Esophagus mucosa (tissue), 1 donor: ENCODE measurements at places on chromosomes 16 and 17. TPM values are rescaled to one million over a fixed set of nuclear protein-coding genes. Genes with fewer than 3 reads are reported as not detected.

DNA sequence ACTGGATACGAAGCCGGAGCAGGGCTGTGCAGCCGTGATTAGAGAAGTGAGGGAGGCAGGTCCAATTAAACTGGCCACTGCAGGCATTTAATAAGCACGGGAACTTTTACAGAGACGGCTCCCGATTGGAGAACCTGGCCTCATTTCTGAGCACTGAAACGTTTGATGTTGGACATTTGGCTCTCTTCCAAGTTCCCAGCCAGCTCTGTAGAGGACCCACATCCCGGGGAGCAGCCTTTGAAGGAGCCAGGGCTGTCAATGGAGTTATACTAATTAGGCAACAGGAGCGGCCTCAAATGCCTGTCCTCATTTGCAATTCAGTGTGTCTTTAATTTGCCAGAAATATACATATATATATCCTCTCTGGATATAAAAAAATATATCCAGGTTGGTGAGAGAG, 499.4 kb upstream of the C16orf82 start:
- no peak for ATAC-seq

GRCh38 chr17:17723354-17724261, 42.4 kb downstream of the RAI1 start:
- peak; percentile 16 for ATAC-seq

DNA sequence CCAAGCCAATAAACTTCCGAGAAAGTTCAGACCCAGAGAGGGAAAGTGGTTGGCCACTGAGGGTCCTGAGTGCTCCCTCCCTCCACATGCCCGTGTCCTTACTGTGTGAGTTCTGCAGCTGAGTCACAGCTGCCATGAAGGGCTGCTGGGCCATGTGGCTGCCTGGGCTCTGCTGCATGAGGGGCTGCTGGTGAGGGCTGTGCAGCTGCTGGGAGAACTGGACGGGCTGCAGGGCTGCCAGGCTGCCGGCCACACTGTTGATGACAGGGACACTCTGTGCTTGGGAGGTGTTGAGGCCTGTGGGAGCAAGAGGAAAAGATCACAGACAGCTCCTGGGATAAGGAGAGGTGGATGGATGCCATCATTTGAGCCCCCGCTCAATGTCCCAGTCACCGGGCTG, 44.0 kb downstream of the HNF1B start:
- no peak for ATAC-seq

DNA sequence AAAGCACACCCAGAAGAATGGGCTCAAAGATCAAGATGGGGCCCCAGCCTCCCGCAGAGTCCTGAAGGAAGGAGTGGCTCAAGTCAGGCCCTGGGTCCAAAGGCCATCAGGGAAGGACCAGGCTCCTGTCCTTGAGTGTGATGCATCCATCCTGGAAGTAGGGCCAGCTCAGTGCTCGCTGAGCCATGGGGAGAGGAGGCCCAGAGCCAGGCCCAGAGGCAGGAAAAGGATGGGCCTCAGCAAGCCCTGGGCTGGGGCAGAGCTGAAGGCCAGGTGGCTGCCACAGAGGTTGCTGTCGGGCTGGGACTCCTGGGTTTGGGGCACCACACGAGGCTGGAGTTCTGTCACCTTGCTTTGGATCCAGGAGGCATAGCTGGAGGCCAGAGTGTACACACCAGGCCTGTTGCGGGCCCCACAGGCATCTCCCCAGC, 3.7 kb downstream of the PRSS8 start:
- ATAC-seq = peak; percentile 15

DNA sequence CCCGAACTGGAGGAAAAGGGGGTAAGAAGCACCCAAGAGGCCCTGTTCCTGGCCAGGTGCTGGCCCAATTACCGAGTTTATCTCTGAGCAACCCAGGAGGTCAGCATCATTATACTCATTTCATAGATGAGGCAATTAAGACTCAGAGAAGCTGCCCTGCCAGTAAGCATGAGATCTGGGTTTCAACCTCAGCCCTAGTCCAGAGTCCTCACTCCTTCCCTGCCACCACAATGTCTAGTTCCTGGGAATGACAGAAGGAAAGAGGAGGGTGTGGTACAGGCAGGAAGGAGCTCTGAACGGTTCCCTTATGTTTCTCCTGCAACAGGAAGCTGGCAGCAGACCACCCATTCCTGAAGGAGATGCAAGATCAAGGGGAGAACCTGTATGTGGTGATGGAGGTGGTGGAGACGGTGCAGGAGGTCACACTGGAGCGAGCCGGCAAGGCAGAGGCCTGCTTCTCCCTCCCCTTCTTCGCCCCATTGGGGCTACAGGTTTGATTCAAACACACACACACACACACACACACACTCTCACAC, 7.4 kb downstream of the GSDMA start:
- ATAC-seq = no peak

GRCh38 chr17:38728290-38728831, 1.8 kb upstream of the CISD3 start:
- ATAC-seq = no peak

DNA sequence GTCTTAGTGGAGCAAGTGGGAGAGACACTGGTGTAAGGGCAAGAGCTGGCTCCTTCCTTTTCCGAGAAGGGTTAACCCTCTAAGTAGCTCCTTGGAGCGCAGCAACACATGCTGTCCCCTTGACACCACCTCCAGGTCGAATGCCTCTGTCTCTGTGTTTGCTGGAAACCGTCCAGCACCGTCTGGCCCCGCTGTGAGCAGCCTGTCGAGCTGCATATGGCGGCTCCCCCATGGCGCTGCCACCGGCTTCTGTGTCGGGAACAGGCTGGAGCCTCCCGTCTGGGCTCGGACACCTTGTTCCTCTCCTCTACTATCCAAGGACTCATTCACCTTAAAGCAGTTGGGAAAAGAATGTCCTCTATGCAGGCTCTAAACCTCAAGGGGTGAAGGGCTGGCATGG, 28.9 kb upstream of the WSCD1 start:
- ATAC-seq = no peak

DNA sequence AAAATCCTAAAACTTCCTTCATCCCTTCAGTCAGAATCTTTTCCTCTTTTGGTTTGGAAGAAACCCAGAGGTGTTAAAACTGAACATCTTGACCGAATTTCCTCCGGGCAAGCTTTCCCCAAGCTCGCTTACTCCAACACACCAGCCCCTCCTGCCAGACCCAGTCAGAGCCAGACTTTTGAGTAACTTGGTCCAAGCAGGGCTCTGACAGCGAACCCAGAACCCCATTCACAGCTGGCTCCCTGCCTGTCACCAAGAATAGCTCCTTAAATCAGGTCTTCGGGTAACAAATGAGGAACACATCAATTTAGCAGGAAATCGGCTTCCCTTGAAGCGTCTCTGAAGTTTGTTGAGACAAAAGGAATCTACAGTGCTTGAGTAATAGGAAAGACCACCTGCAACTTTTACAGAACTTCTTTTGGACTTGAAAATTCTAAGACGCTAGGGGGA, 27.3 kb downstream of the GAS7 start:
- ATAC-seq = no peak

- no peak for ATAC-seq
Observed at GRCh38 chr17:33199571-33200510, 93.3 kb downstream of the ASIC2 start.

GRCh38 chr17:34393401-34393800, 30.4 kb upstream of the CCL1 start:
- ATAC-seq = no peak

- ATAC-seq = no peak
Observed at GRCh38 chr16:20242568-20243255, 84.6 kb downstream of the GP2 start.

- ATAC-seq = no peak
Observed at GRCh38 chr16:65819136-65819898, 547.2 kb upstream of the CDH5 start.

DNA sequence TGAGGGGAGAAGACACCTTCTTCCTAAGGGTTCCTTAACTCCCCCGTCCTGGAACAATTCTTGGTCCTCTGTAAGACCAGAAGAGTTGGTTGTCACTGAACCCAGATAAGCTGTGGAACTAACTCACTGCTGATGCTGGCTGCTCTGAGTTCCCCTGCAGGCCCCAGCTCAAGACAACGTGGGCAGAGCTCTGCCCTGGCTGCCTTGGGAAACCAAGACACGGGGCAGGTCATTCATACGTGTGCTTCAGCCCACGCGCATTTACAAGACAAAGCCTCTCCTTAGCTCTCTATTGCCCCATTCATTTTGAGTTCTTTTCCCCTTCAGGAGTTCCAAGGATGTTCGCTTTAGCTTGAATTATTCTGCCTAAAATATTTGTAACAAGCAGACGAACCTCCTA, 3.4 kb upstream of the NAT9 start:
- ATAC-seq = no peak

DNA sequence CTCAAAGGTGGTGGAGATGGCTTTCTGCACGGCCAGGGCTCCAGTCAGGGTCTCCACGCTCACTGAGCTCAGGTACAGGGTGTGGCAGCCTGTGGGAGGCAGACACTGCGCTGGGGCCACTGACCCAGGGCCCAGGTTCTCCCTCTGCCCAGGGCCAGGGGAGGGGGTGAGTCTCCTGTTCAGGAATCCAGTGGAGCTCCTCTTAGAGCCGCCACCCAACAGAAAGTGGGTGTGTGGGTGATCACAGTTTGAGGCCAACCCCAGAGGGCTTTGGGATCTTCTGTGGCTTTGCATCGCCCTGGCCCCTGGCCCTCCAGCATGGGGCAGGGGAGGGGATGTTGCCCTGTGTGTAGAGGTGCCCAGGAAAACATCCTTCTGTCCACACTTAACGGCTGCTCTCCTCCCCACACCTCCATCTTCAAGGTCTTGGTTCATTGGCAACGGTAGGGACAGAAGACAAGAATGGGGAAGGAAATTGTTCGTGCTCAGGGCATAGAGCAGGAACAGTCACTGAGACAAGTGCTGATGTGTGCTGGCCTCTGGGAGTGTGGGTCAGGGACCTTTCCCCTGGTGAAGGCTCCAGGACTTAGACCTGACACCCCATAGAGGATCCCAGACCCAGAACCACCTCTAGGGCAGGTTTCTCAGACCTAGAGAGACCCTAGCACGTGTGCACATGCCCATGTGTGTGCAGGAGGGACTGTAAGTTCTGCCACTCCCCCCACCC, 21.5 kb downstream of the TNS4 start:
- ATAC-seq = peak; percentile 11

DNA sequence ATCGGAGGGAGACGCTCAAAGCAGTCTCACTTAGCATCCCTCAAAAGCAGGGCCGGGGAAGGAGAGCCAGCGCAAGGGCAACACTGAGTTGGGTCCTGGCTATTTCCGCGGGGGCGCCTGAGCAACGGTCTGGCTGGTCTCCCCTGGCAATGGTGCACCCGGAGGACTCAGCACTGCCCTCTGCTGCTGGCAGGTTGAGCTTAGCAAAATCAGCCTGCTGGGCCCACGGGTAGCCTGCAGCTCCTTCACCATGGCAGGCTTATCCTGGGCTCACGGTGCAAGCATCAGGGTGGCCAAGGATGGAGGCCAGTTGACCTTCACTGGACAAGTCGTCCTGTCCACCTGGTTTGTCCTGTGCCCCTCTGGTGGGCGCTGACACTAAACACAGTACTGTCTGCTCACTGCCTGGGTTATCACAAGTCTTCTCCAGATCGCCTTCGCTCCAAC, 14.4 kb upstream of the ALDH3A1 start:
- ATAC-seq = peak; percentile 51

DNA sequence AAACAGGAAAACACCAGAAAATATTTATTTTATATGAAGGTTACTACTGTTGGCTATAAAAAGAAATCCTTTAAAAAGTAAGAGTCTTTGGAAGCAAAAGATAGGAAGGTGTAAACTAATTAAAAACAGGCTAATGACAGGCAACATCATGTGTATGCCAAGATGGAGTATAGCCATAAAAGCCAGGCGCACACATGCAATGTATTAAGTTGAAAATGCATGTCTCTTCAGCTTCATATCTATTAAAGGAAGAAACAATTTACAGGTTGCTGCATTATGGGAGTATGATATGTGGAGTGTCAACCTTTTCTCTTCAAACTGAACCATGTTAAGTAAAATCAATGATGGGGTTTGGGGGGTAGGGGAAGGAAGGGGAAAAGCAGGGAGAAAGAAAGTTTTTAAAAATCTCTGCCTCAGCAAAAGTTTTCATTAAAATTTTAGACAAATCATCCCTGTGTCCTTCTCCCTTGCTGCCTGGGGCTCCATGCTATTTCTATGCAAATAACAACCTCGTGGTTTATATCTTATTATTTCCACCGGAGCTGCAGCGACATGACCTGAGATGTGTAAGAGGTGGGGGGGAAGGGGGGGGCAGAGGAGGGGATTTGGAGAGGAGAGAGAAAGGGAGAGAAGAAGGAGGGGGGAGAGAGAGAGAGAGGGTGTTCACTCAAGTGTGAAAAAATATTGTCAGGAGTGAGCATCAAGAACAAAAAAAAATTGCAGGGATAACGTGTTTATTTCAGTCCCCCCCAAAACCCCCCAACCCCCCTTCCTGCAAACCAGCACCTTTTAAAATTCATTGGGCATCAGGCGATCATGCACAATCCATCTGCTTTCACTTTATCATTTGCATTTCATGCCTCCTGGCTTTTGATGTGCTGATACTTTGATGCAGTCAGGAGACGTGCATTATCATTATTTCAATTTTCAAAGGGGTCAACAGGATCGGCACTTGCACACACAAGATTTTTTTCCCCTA, 197.6 kb downstream of the AATF start:
- no peak for ATAC-seq

GRCh38 chr17:80183581-80184422, 14.0 kb downstream of the CARD14 start:
- no peak for ATAC-seq

DNA sequence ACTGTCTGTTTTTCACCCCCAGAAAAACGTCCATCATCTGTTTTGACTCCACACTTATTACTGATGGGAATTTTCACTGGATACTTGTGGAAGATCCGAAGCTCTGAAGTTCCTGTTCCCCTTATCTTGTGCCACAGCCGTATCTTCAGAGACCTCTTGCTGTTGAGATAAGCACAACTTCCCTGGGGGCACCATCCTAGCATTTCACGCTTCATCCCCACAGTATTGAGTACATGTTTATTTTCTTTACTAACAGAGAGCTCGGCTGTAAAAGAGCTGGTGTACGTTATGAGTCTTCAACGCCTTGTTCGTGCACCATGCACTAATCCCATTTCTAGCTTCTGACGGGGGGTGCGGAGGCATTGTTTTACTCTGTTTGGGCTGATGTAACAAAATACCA, 813.6 kb upstream of the EEF2KMT start:
- ATAC-seq = no peak

Gene WNK4
- total RNA-seq = 0.40 TPM

Gene PPP1R1B
- 1.6 TPM for total RNA-seq

Gene CCL15
- 0.68 TPM for total RNA-seq

Gene CCL4L2
- not detected for total RNA-seq

Gene TP53TG3
- total RNA-seq = not detected

Gene IL34
- 7.9 TPM for total RNA-seq

Gene XYLT2
- total RNA-seq = 10.8 TPM

Gene NOXO1
- 4.6 TPM for total RNA-seq

Gene NHLRC4
- 0.12 TPM for total RNA-seq

Gene PRSS22
- total RNA-seq = 97.0 TPM

Gene PTX4
- total RNA-seq = not detected

Gene TMEM98
- 7.3 TPM for total RNA-seq

Gene NPIPB6
- total RNA-seq = 1.00 TPM

Gene ACSM3
- total RNA-seq = 1.5 TPM

Gene MAF
- total RNA-seq = 27.2 TPM

Gene DNAI2
- not detected for total RNA-seq

Gene CLDN7
- 279 TPM for total RNA-seq

Gene CCDC144A
- 1.4 TPM for total RNA-seq
